ENCODE measurements at places on chromosomes 11 and 22.

DNA sequence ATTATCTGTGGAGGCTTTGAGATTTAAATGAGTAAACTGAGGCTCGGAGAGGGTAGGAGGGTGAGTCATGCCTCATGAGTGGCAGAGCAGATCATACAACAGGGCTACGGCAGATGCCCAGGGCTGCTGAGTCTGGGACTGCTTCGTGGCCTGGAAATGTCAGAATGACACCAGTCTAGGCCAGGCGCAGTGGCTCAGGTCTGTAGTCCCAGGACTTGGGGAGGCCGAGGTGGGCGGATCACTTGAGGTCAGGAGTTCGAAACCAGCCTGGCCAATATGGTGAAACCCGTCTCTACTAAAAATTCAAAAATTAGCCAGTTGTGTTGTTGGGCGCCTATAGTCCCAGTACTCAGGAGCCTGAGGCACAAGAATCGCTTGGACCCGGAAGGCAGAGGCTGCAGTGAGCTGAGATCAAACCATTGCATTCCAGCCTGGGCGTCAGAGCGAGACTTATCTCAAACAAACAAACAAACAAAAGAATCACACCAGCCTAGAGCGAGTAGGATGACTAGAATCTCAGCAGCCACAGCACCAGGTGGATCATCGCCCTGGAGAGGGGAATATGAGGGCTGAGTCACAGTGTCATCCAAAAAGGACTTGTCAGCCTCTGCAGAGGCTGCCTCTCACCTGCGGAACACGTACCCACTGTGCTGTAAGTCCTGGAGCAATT lies 48.6 kb upstream of the ADA2 start:
- no peak for DNase-seq

DNA sequence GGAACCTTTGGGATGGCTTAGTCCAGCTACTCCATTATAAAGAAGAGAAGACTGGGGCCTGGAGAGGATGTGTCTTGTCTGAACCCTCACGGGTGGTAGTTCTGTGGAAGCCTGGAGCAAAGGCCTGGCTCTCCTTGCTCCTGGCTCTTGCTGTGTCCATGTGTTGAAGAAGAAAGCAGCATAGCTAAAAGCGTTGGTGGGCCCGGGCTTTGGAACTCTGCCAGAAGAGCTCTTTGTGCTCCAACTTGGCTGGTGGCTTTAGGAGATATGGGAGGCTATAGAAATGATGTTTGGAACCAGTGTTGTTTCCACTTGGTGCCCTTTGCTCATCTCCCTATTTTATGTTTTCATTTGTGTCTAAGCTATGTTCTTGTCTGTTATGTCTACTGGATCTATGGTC lies 131.1 kb downstream of the DBX1 start:
- DNase-seq = peak; percentile 63

GRCh38 chr11:9838961-9839360 lies 175.1 kb downstream of the SWAP70 start:
- no peak for DNase-seq

GRCh38 chr22:50530580-50530876 lies 716 bp upstream of the TYMP start:
- DNase-seq = no peak

DNA sequence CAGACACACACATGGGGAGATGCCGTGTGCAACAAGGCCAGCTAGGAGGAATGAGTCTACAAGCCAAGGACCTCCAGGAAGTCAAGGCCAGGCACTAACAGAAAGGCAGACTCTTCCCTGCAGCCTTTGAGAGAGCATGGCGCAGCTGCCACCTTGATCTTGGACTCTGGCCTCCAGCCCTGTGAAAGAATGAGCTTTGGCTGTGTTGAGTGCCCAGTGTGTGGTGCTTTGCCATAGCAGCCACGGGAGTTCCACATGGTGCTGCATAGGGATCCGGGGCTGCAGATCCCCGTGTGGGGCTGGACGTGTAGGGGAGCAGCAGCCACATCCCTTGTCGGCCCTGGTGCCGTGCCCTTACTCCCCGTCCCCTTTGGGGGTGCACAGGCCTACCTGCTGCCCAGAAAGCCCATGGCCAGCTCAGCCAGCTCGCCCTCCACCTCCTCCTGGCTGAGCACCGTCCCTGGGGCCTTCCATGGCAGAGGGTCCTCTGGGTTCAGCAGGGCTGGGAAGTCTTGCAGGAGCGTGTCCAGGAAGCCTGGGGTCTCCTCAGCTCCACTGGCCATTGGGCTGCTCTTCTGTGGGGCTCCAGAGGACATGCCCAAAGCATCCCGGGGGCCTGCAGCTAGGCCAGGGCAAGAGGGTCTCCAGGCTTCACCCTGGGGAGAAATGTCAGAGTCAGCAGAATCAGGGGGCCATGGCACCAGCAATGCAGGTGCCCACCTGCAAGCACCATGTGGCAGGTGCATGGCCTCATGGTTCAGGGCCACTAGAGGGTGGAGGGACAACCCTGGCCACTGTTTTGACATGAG lies 7.0 kb downstream of the PPM1F start:
- DNase-seq = no peak
